ENCODE measurements at places on chromosomes 12 and 14.

GRCh38 chr12:101925361-101925760 lies 48.0 kb downstream of the DRAM1 start:
- no peak for DNase-seq

DNA sequence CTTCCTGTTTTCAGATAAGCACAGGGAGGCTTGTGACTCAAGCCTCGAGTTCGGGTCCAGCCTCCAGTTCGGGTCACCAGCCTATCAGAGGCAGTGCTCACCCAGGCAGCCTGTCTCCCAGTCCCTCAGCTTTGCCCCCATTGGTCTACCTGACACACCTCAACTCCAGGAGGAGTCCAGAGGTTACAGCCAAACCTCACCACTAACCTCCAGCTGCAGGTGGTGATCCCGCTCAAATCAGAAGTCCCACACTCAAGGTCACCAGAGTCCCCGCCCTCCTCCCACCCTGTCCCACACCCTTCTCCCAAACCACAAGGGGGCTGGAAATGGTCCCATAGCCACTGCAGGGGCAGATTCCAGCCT lies 42.1 kb downstream of the KDM2B start:
- no peak for DNase-seq

GRCh38 chr12:59010941-59011340 lies 90.6 kb upstream of the LRIG3 start:
- no peak for DNase-seq

- no peak for DNase-seq
These were observed 270.8 kb downstream of the FOXN3 start for GRCh38 chr14:89146274-89146673.

GRCh38 chr12:126106706-126107105 lies 1041.5 kb downstream of the AACS start:
- DNase-seq: no peak

DNA sequence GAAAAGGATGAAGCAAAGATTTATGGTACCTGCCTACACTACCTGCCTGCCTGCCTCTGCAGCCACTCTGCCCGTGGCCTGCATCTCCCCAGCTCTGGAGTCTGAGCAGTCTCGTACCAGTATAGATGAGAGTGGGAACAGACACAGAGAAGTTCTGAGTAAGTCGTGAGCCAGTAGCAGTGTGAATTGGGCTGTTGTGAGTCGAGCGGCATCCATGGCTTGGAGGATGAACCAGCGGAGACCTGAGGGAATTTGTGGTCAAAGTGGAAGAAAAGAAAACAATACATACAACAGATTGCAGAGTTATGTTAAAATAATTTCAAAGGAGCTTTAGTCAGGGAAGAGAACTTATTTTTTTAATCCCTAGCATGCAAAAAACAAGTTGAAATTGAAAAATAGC lies 25.3 kb downstream of the C2CD5 start:
- DNase-seq: no peak

DNA sequence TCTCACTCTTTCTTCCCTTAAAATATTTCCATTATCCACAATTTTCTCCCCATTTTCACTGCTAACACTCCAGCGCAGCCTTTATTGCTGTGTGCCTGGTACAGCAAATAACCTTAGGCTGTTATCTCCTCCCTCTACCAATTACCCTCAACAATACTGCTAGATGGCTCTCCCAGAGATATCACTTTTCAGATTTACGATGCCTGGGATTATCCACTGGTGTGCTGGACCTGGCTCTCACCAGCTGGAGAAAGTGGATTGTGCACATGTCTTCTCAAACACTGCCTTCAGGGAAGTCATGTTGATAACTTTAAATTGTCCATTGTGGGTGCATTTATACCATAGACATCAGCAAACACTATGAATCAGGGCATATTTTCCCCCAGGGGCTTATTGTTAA lies 101.9 kb upstream of the ADAMTS20 start:
- DNase-seq: no peak

All from activated CD8-positive, alpha-beta memory T cell treated with anti-CD3 and anti-CD28 coated beads, Interleukin-2, amount 50 U/mL, for 4 hours (primary cell).